ENCODE measurements at places on chromosomes 13 and 19.

GRCh38 chr13:26965952-26966700 lies 205.5 kb downstream of the USP12 start:
- DNase-seq: no peak

GRCh38 chr19:52492201-52492993 lies 35.1 kb upstream of the ZNF808 start:
- no peak for DNase-seq

DNA sequence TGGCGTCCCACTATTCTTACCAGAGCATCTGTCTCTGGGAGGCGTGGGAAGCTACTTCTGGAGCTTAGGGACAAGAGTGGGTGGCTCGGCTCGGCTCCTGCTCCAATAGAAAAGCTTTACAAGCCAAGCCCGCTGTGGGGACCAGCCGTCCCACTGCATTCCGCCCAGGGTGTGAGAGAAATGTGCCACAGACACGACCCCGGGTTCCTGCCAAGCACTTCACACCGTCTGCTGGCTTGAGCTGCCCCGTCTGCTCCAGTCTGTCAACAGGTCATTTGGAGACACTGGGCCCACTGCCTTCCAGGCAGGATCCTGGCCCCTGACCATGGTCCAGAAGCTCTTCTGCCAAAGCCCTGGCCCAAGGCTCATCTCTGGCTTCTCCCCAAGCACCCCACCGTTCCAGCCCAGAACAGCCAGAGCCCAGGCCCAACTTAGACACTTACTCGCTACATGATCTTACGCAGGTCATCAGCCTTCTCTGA lies 6.5 kb upstream of the FKRP start:
- DNase-seq: no peak

GRCh38 chr19:22519152-22519551 lies 97.0 kb upstream of the ZNF98 start:
- DNase-seq: no peak

GRCh38 chr13:94708031-94708859 lies 4.1 kb downstream of the SOX21 start:
- no peak for DNase-seq

GRCh38 chr19:33432446-33433170 lies 59.1 kb downstream of the CEBPG start:
- DNase-seq: no peak

GRCh38 chr13:76636829-76637228 lies 249.4 kb downstream of the KCTD12 start:
- DNase-seq: no peak

DNA sequence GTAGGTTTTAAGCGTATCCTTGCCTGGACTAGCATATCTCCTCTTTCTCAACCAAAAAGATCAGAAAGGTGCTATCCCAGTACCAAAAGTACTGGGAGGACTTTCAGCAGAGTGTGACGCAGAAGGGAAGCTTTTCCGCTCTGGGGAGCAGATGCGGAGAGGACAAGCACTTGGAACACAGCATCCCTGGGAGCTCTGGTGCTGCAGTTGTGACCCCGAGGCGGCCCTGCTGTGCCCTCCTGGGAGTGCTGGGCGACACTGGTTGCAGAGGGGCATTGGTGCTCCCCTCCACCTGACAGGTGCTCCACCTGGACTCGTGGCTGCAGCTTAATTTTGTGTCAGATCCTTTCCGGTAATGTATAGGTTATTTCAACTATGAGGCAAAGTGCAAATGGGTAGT lies 3.4 kb downstream of the NAXD start:
- no peak for DNase-seq

- DNase-seq: no peak
Observed at GRCh38 chr13:32252812-32253438, 62.2 kb downstream of the ZAR1L start.

DNA sequence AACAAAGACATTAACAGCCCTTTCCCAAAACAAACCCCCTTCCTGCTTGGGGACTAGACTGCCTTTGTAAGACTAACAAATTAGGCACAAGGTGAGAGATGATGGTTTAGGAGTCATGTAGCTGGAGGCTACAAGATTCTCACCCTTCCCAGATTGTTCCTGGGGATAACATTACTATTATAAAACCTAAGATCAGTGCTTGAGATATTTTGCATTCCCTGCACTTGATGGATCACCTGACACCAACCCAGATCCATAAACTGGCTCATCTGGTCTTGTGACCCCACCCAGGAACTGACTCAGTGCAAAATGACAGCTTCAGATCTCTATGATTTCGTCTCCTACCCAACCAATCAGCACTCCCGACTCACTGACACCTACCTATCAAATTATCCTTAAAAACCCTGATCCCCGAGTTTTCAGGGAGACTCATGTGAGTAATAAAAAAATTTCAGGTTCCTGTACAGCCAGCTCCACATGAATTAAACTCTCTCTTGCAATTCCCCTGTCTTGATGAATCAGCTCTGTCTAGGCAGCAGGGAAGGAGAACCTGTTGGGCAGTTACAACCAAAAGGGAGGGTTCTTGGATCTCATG lies 2.4 kb upstream of the ZNF616 start:
- DNase-seq: no peak

GRCh38 chr19:38666663-38667511 lies 19.4 kb downstream of the ACTN4 start:
- DNase-seq: no peak

DNA sequence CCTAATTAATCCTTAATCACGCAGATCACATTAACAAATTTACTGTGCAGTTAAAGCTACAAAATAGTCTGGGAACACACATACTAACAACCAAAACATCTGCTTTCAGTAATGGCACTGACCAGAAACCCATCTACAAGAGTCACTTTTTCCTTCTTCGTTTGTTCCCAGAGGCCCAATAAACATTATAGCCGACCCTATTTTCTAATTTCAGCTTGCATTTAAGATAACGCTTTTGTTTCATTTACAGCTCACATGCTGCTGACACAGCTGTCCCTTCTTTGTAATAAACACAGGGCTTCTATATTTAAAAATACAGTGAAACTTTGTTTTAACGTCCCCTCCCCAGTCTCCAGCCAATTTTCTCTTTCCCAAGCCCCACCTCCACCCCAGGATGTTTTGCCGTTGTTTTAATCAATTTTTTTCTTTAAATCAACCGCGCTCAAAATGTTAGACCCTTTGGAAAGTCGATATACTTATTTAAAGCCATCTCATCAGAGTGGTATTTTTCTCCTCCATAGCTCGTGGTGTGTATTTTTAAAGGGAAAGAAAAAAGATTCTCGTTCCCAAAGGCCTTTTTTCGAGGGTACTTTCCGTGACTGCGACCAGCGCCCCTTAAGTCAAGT lies 1.7 kb upstream of the WBP4 start:
- no peak for DNase-seq

- no peak for DNase-seq
Observed at GRCh38 chr13:83980331-83980730, 98.1 kb upstream of the SLITRK1 start.

DNA sequence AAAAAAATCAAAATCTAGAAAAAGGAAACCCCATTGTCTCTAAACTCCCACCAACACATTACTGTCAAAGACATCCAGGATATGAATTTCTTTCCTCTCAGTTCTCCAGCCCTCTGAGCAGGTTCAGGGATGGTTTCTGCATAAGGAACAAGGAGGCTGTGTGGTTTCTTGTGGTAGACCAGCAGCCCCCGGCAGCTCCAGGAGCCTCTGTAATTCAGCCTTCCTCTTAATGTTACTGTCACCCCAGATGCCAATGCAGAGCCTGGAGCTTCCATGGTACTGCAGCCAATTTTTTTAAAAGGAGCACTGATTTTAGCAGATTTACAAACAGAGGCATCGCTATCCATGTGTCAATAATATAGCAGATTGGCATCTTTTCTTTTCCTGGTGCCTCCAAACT lies 100.6 kb upstream of the FAM216B start:
- no peak for DNase-seq

- DNase-seq: no peak
Observed at GRCh38 chr13:85031771-85032170, 767.4 kb downstream of the SLITRK6 start.

- DNase-seq: no peak
Observed at GRCh38 chr19:3851254-3852176, 17.3 kb downstream of the ZFR2 start.

- DNase-seq: no peak
Observed at GRCh38 chr19:45218911-45219743, 26.1 kb downstream of the EXOC3L2 start.

- no peak for DNase-seq
Observed at GRCh38 chr13:98370806-98371515, 193.9 kb upstream of the RNF113B start.

GRCh38 chr13:18993884-18994660 lies 187.6 kb downstream of the TUBA3C start:
- no peak for DNase-seq

GRCh38 chr13:107518292-107518691 lies 697.0 kb downstream of the LIG4 start:
- no peak for DNase-seq

GRCh38 chr13:65217471-65217995 lies 2012.6 kb downstream of the PCDH9 start:
- DNase-seq: no peak

- no peak for DNase-seq
Observed at GRCh38 chr19:7912144-7912696, 2.4 kb upstream of the TGFBR3L start.

DNA sequence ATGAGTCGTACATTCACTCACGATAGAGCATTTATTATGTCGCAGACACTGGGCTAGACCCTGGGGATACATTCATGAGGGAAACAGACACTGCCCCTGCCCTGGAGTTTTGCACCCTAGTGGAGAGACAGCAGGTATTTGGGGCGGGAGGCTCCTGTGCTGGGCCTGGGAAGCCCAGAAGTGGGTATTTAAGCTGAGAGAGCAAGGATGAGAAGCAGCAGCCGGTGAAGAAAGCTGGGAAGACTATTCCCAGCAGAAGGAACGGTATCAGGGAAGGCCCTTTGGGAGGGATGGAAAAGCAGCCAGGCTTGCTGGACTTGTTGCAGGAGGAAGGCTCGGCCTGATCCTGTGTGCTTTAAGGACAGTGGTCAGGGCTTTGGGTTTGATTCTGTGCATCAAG lies 54.5 kb downstream of the CDADC1 start:
- DNase-seq: no peak

- no peak for DNase-seq
Observed at GRCh38 chr19:35484252-35485036, 5.8 kb downstream of the KRTDAP start.

GRCh38 chr19:47096100-47096704 lies 17.4 kb downstream of the ZC3H4 start:
- DNase-seq: no peak

GRCh38 chr19:29450306-29450705 lies 75.5 kb upstream of the VSTM2B start:
- DNase-seq: no peak

- DNase-seq: no peak
Observed at GRCh38 chr13:105597573-105597972, 937.9 kb downstream of the EFNB2 start.

DNA sequence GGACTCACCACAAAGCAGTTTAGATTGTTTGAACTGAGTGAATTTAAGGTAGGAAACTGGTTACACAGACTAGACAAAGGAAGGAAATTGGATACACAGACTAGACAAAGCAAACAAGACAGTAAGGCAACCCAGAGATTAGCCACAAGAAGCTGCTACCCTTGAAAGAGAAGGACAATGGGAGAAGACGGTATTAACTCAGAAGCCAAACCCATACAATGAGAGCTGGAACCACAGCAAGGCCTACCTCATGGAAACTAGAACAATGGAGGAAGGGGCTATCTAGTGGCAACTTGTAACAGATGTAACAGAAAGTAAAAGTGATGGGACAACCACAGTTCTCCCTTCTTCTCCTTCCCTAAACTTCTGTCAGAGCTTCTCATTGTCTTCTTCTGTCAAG lies 410.9 kb upstream of the SPRY2 start:
- no peak for DNase-seq

DNA sequence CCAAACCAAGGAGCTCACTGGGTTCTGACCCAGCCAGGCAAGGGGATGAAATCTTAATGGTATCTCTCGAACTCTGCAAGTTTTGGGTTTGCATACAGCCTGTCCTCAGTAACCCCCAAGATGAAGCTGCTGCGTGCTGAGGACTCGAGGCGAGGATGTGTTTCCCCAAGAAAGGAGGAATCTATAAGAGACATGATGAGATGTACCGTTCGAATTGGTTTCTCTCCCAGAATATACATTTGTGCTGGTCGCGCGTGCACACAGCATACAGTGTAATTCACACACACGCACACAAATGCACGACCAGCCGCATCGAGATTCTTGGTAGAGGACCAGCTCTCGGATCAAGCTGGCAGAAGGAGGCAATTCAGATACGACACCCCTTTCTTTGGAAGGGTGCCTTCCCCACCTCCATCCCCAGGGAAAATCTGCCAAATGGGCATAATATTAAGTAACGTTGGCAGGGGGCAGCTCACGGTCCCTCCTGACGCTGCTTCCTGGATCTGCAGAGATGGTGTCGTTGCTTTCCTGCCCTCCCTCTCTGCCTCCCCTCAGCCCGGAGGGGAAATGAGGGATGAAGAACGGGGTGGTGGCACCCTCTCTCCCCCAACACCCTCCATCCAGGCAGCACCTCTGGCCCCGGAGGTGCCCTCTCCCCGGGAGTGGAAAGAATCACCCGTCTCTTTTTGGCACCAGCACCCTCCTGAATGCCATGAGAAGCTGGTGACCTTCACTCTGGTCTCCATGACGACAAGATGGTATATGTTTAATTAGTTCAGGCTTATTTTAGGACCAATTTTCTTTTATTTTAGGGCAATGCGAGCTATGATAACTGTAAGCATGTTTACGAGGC lies 310.2 kb downstream of the ZNF536 start:
- no peak for DNase-seq
